CD4-positive, CD25-positive, alpha-beta regulatory T cell (primary cell): ENCODE measurements at places on chromosomes 7 and 10. TPM values are rescaled to one million over a fixed set of nuclear protein-coding genes. Genes with fewer than 3 reads are reported as not detected.
A peak's percentile ranks its signal among the peaks of the same experiment; 100 is the strongest.

GRCh38 chr10:107081644-107082043 lies 82.9 kb downstream of the SORCS1 start:
- no peaks in the 10 kb centered on the region for H3K36me3 ChIP-seq
- H3K27ac ChIP-seq: no peak overlapping the region
- DNase-seq: no peak
- H3K4me3 ChIP-seq: no peak overlapping the region
- no peaks in the 10 kb centered on the region for H3K4me1 ChIP-seq

GRCh38 chr10:105714728-105715127 lies 1073.6 kb downstream of the SORCS3 start:
- no peaks in the 10 kb centered on the region for H3K36me3 ChIP-seq
- no peak for DNase-seq
- no peak overlapping the region for H3K4me3 ChIP-seq
- H3K4me1 ChIP-seq: no peaks in the 10 kb centered on the region
- no peak overlapping the region for H3K27ac ChIP-seq

GRCh38 chr7:122018032-122018431 lies 126.0 kb downstream of the AASS start:
- DNase-seq: no peak
- H3K4me3 ChIP-seq: no peak overlapping the region
- no peaks in the 10 kb centered on the region for H3K27me3 ChIP-seq
- no peaks in the 10 kb centered on the region for H3K36me3 ChIP-seq
- no peak overlapping the region for H3K27ac ChIP-seq
- no peaks in the 10 kb centered on the region for H3K4me1 ChIP-seq

- no peak overlapping the region for H3K27ac ChIP-seq
- no peak for DNase-seq
- H3K4me1 ChIP-seq: no peaks in the 10 kb centered on the region
- no peaks in the 10 kb centered on the region for H3K27me3 ChIP-seq
Measured at GRCh38 chr7:42527004-42527403, 290.0 kb upstream of the GLI3 start.

DNA sequence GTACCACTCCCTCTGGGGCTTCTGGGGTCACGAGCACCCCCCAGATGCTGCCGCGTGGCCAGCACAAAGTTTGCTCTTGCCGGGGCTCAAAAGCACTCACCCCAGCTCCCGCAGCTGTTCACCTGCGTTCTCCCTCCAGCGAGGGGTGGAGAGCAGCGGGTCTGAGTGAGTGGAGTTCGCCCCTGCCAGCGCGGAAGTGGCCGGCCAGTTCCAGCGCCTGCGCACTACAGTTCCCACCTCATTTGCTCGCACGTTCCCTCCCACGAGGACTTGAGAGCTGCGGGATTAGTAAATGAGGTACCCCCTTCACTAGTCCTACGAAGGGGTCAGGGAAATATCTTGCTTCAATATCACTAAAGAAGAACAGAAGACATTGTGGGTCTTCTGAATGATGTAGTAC lies 24.3 kb upstream of the LRRC72 start:
- H3K27me3 ChIP-seq: no peaks in the 10 kb centered on the region
- DNase-seq: no peak
- no peaks in the 10 kb centered on the region for H3K36me3 ChIP-seq
- no peaks in the 10 kb centered on the region for H3K4me1 ChIP-seq
- H3K27ac ChIP-seq: no peak overlapping the region

DNA sequence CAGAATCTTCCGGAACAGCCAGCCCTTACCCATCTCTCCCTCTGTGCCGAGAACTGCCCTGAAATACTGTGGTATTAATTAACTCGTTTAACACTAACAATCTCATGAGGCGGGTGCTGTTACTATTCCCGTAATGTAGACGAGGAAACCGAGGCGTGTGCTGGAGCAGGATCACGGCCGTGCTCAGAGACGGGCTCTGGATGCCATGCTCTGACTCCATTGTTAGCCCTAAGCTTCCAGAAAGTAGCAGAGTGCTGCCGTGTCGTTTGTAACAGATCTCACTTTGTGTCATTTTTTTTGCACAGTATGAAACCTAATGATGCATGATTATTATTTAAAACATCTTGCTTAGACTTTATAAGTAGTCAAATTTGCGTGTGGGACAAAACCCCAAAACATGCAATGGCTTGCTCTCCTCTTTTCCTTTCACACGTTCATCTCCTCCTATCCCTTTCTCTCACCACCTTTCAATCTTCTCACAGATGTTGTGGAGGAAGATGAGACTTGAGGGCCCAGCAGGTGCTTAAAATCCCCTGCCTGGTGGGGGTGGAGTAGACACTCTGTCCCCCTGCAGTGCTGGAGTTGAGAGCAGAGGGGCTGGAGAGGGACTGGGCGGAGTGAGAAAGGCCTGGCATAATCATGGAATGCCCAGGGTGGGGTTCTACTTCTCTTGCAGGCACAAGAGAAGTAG lies 482 bp upstream of the ACTR3C start:
- no peak for DNase-seq
- H3K27ac ChIP-seq: peak overlapping the region; percentile 80
- H3K4me1 ChIP-seq: peaks cover 29% of the 10 kb centered on the region

DNA sequence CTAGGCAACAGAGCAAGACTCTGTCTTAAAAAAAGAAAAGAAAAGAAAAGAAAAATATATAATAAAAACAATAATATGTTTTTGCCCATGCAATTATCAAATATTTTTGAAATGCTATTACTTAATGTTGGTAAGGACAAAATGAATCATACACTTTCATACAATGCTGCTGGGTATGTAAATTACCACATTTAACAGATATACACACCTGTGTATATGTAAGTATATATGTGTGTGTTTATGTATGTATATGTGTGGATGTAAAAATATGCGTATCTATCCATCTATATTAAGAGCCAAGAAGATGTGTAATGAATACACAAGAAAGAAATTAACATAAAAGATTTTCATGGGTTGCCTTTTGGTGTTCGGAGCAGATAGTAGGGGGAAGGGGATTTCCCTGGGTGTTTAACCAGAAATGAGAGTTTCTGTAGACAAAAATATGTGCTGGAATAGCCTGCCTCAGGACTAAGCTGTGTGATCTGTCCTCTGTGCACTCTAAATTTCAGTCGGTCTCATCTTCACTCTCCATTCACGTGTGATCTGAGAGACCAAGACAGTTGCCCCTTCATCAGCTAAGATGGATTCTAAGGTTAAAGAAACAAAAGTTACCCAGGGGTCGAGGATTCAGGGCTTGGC lies 61.2 kb downstream of the PRKCQ start:
- DNase-seq: no peak
- peak overlapping the region; percentile 42 for H3K4me3 ChIP-seq
- H3K4me1 ChIP-seq: peaks cover 52% of the 10 kb centered on the region
- peaks cover 24% of the 10 kb centered on the region for H3K36me3 ChIP-seq
- no peaks in the 10 kb centered on the region for H3K27me3 ChIP-seq
- H3K27ac ChIP-seq: peak overlapping the region; percentile 19

DNA sequence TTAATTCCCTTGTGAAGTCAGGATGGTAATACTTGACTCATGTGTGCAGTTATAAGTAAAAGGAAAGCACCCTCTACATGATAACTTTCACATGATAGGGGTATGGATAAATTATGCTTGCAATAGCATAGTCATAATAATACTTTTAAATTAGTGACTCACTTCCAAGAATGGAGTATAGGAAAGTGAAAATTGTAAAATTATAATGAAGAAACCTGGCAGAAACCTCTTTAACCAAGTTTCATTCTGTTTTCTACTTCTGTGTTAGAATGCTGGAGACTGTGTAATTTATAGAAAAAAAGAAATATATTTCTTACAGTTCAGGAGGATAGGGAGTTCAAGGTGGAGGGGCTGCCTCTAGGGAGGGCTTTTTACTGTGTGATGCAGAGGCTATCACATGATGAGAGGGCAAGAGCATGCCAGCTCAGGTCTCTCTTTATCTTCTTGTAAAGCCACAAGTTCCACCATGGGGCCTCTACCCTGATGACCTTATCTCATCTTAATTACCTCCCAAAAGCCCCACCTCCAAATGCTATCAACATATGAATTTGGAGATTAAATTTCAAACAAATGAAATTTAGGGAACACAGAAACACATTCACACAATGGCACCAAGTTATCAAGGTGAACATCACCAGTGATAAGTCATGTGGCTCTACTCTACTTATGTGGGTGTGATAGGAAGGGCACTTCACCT lies 43.2 kb downstream of the HDAC9 start:
- peak overlapping the region; percentile 4 for H3K4me3 ChIP-seq
- no peak overlapping the region for H3K27ac ChIP-seq
- H3K36me3 ChIP-seq: no peaks in the 10 kb centered on the region

GRCh38 chr10:46517541-46517940 lies 38.9 kb downstream of the GPRIN2 start:
- no peaks in the 10 kb centered on the region for H3K36me3 ChIP-seq
- H3K27me3 ChIP-seq: no peaks in the 10 kb centered on the region
- no peak overlapping the region for H3K4me3 ChIP-seq
- no peak for DNase-seq
- no peak overlapping the region for H3K27ac ChIP-seq

GRCh38 chr10:88042160-88043100 lies 179.0 kb downstream of the PTEN start:
- DNase-seq: no peak
- H3K4me1 ChIP-seq: no peaks in the 10 kb centered on the region
- H3K36me3 ChIP-seq: no peaks in the 10 kb centered on the region
- no peak overlapping the region for H3K27ac ChIP-seq
- H3K4me3 ChIP-seq: no peak overlapping the region
- no peaks in the 10 kb centered on the region for H3K27me3 ChIP-seq

DNA sequence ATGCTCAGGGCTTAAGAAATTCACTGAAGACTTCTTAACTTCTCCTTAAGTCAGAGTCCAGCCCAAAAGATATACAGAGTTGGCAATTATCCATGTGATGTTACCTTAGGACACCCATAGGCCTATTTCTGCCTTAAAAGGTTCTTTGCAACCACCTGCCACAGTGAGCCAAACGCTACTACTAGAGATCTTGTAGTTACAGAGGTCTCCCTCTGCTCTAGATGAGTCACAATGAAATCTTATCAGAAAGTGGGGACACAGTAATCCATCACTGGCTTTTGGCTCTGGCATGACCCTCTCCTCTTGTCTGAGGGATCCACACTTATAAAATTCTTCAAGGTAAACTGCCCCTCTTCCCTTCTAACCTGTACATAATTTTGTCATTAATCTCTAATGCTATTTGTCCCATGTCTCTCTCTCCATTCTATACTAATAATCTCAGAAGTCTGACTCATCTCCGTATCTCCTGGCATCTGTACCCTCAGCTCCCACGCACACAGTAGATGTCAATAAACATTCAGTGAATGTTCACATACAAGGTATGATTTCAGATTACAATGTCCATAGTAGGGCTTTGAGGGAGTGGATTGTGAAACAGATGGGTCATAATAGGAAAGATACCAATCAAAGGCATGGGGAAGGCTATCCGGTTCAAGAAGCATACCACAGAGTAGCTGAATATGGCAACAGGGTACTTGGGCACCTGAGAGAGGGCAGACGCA lies 112.1 kb downstream of the SGMS1 start:
- no peaks in the 10 kb centered on the region for H3K27me3 ChIP-seq
- DNase-seq: peak; percentile 66
- H3K4me3 ChIP-seq: peak overlapping the region; percentile 73
- peaks cover 67% of the 10 kb centered on the region for H3K4me1 ChIP-seq
- no peaks in the 10 kb centered on the region for H3K36me3 ChIP-seq
- peak overlapping the region; percentile 68 for H3K27ac ChIP-seq

GRCh38 chr7:157484411-157485081 lies 147.7 kb downstream of the DNAJB6 start:
- no peaks in the 10 kb centered on the region for H3K36me3 ChIP-seq
- DNase-seq: no peak
- no peak overlapping the region for H3K4me3 ChIP-seq
- peaks cover under 1% of the 10 kb centered on the region for H3K4me1 ChIP-seq

GRCh38 chr7:67854221-67855178 lies 857.9 kb downstream of the TYW1 start:
- no peak overlapping the region for H3K4me3 ChIP-seq
- no peak for DNase-seq
- H3K27me3 ChIP-seq: no peaks in the 10 kb centered on the region
- H3K4me1 ChIP-seq: no peaks in the 10 kb centered on the region
- H3K36me3 ChIP-seq: no peaks in the 10 kb centered on the region
- no peak overlapping the region for H3K27ac ChIP-seq

GRCh38 chr10:49633327-49634068 lies 19.7 kb downstream of the CHAT start:
- no peaks in the 10 kb centered on the region for H3K4me1 ChIP-seq
- no peak for DNase-seq
- no peaks in the 10 kb centered on the region for H3K27me3 ChIP-seq
- H3K36me3 ChIP-seq: no peaks in the 10 kb centered on the region

GRCh38 chr7:72211175-72211574 lies 201.0 kb downstream of the CALN1 start:
- H3K27ac ChIP-seq: no peak overlapping the region
- no peak overlapping the region for H3K4me3 ChIP-seq
- DNase-seq: no peak
- no peaks in the 10 kb centered on the region for H3K4me1 ChIP-seq
- H3K27me3 ChIP-seq: no peaks in the 10 kb centered on the region

DNA sequence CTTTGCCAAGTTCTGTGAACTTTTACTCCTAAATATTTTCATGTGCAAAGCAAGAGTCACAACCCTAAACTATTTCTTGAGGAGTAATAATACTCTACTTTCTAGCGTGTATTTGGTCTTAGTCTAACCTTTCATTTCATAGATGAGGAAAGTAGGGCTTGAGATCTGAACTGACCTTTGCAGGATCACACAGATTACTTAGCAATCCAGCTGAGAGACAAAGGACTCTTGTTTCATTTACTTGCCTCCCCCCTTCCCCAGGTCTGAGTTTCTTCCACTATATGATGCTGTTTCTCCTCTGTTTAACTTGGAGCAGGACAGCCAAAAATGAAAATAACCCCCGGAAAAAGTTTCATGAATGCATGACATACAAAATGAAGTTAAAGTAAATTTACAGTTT lies 75.3 kb upstream of the PTN start:
- no peak overlapping the region for H3K27ac ChIP-seq
- no peak overlapping the region for H3K4me3 ChIP-seq

GRCh38 chr7:143505838-143506237 lies 28.2 kb downstream of the TAS2R41 start:
- no peak overlapping the region for H3K4me3 ChIP-seq
- H3K36me3 ChIP-seq: no peaks in the 10 kb centered on the region
- no peak overlapping the region for H3K27ac ChIP-seq

- H3K4me3 ChIP-seq: no peak overlapping the region
- H3K27ac ChIP-seq: no peak overlapping the region
- no peaks in the 10 kb centered on the region for H3K27me3 ChIP-seq
- DNase-seq: no peak
- no peaks in the 10 kb centered on the region for H3K36me3 ChIP-seq
- H3K4me1 ChIP-seq: no peaks in the 10 kb centered on the region
Measured at GRCh38 chr7:80612880-80613279, 25.6 kb upstream of the CD36 start.

Gene MLXIPL
- not detected for total RNA-seq

Gene FANK1
- 31.3 TPM for total RNA-seq

Gene VWA2
- total RNA-seq: 0.12 TPM

Gene PNLIP
- not detected for total RNA-seq

Gene ECHDC3
- total RNA-seq: 0.47 TPM

Gene EBLN1
- total RNA-seq: not detected

Gene SPDYE11
- not detected for total RNA-seq

Gene EGFR
- total RNA-seq: not detected

Gene MSMB
- total RNA-seq: not detected

Gene FGFR2
- total RNA-seq: 3.1 TPM

Gene OGDHL
- not detected for total RNA-seq

Gene VAX1
- total RNA-seq: not detected
